ENCODE measurements at places on chromosomes 4 and X. TPM values are rescaled to one million over a fixed set of nuclear protein-coding genes. Genes with fewer than 3 reads are reported as not detected.
A peak's percentile ranks its signal among the peaks of the same experiment; 100 is the strongest.

TBX22 gene
- not detected for total RNA-seq

- DNase-seq, result peak; percentile 24
These were observed 38.2 kb downstream of the HPGDS start for GRCh38 chr4:94304365-94304971.

- DNase-seq, result no peak
These were observed at the start of gene DOK7 for GRCh38 chr4:3462790-3463415. TSS of gene DOK7 (plus strand) at chr4:3463306. CDS start at chr4:3463376, 70 bp downstream.

DNA sequence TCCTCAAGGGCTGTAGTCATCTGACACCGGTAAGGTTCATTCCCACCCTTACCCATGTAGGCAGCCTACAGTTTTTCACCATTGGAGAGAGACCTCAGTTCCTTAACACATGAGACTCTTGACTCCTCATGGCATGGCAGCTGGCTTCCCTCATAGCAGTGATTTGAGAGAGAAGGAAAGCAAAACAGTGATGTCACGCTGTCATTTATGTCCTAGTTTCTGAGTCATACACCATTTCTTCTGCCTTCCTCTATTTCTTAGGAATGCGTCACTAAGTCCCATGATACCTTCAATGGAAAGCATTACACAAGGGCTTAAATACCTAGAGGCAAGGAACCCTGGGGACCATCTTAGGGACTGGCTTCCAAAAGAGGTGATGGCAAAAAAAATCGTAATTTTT lies 226.1 kb downstream of the SPCS3 start:
- no peak for DNase-seq

EREG gene
- not detected for total RNA-seq

TLR3 gene
- total RNA-seq, result 0.70 TPM

CSAG1 gene
- not detected for total RNA-seq

GRCh38 chr4:10118048-10119004 lies 1.7 kb upstream of the WDR1 start:
- DNase-seq, result peak; percentile 46

DNA sequence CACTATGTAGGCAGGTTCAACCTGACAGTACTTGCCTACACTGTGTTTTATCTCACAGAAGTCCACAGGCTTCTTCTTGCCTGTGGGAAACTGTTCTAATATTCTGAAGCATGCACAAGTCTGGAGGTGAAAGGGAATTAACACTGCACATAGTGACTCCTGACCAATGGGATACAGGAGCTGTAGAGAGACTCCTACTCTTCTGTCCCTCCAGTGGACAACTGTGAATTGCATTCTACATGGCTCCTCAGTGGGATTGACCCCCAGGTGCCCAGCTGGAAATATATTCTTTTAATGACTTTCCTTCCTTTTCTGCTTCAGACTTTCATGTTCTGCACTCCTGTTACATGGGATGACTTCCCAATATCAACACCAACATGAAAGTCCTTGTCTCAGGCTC lies 8.2 kb upstream of the YIPF6 start:
- no peak for DNase-seq

DNA sequence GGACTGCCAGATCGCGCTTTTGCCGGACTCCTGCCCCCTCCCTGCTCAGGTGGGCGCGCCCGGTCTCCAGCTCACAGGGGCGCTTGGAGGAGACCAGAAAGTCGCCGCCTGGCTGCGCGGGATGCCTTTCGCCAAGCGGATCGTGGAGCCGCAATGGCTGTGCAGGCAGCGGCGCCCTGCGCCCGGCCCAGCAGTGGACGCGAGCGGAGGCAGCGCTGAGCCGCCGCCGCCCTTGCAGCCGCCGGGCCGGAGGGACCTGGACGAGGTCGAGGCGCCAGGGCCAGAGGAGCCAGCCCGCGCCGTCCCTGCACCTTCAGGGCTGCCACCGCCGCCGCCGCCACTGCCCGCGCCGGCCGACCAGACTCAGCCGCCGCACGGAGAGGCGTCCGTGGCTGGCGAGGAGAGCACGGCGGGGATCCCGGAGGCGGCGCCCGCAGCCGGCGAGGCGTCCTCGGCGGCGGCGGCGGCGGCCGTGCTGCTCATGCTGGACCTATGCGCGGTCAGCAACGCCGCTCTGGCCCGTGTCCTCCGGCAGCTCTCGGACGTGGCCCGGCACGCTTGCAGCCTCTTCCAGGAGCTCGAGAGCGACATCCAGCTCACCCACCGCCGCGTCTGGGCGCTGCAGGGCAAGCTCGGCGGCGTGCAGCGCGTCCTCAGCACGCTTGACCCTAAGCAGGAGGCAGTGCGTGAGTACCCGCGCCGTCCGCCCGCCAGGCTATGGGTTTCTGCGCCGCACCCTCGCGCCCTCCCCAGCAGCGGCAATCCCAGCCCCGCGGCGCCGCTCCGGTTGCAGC lies 834 bp downstream of the NHS start:
- DNase-seq, result no peak

IGBP1 gene
- total RNA-seq, result 45.3 TPM

- no peak for DNase-seq
These were observed 4.6 kb downstream of the SH3BGRL start for GRCh38 chrX:81206476-81206875.

Measured in activated CD8-positive, alpha-beta T cell treated with anti-CD3 and anti-CD28 coated beads, Interleukin-2, amount 10 ng/mL, durations not matched to agents 7 days and 5 days (primary cell).